ENCODE measurements at places on chromosomes 13 and 19. TPM values are rescaled to one million over a fixed set of nuclear protein-coding genes. Genes with fewer than 3 reads are reported as not detected.

The JAK3 gene
- total RNA-seq: 10.5 TPM

The MYDGF gene
- 61.4 TPM for total RNA-seq

The KIR2DL1 gene
- total RNA-seq: not detected

The CXCL17 gene
- not detected for total RNA-seq

DNA sequence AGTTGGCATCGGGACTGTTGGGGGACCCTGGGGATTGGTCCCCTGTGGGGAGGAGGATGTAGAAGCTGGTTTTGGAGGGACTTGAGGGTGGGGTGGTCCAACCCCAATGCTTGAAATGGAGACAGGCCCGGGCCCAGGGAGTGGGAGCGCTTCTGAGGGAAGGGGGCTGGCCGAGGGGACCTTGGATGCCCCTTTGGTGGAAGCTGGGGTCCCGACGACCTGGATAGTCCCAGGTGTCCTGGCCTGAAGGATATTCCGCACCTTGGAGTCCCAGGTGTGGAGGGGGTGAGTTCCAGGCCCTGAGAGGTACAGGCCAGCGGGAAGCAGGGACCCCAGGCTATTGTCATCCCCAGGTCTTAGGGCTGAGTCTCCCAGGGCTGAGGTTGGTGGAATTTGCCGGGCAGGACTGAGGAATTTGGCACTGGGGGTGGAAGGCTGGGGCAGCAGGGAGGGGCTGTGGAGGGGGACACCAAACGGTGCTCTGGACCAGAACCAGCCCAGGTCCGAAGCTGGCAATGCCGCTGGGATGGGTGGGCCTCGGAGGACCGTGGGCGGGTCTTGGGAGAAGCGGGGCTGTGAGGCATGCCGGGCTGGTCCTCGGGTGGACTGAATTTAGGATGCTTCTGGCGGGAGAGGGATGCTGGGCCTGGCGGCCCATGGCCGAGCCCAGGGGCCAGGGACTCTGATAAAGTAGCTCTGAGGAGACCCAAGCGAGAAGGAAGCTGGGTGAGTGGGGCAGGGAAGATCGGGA is 1.8 kb downstream of the HDGFL2 start:
- H3K4me3 ChIP-seq: no peak overlapping the region
- no peak overlapping the region for H3K27ac ChIP-seq
- H3K4me1 ChIP-seq: peaks cover 21% of the 10 kb centered on the region
- H3K36me3 ChIP-seq: no peaks in the 10 kb centered on the region
- DNase-seq: no peak

DNA sequence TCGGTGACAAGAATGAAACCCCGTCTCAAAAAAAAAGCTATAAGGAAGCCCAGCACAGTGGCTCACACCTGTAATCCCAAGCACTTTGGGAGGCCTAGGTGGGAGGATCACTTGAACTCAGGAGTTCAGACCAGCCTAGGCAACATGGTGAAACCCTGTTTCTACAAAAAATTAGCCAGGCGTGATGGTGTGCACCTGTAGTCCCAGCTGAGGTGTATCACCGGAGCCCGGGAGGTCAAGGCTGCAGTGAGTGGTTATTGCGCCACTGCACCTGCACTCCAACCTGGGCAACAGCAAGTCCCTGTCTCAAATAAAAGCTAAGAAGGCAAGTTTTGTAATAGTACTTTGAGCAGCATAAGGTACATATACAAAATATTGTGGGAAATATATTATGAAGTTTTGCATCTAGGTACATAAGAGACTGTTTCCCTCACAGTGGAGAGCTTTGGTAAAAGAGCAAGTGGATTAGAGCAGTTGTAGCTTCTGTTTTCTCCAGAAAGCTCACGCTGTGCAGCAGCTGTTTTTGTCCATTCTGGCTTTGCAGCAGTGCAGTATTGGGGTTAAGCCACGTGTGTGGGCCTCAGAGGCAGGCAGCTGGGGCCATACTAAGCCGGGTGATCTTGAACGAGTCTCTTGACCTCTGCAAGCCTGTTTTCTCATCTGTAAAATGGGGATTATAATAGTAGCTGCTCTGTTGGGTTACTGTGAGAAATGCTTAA is 35.4 kb downstream of the ARHGAP35 start:
- H3K27ac ChIP-seq: no peak overlapping the region
- H3K4me3 ChIP-seq: no peak overlapping the region
- H3K27me3 ChIP-seq: no peaks in the 10 kb centered on the region
- H3K36me3 ChIP-seq: no peaks in the 10 kb centered on the region
- H3K4me1 ChIP-seq: peaks cover 9% of the 10 kb centered on the region

DNA sequence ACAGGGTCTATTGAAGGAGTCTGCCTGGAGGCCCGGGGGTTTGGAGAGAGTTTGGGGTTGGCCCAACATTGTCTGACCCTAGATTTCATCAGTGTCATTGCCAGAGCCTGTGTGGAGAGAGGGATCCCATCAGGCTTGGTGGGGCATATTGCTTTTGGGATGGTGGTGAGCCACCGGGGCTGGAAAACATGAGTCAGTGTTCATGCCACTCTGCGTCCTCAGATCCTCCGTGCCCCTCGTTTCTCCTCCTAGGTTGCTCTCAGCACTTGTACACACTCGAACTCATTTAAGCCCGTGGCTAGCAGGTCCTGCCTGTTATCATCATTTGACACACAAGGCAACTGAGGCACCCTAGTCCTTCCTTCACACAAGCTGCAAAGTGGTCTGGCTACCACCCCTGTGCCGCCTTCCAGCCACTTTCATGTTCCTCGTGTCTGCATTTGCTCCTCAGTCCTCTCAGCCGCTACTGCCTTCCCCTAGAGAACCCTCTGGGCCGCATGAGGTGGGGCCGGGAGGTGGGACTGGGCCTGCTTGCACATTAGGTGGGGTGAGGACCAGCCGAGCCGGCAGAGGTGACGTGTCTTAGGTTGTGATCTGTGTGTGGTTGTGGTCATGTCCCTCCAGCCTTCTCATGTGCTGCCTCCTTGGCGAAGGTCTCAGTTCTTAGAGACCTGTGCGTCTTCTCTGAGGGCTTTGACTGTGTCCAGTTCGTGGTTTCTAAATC is 3.6 kb downstream of the NACC1 start:
- no peak for DNase-seq
- H3K27me3 ChIP-seq: no peaks in the 10 kb centered on the region
- H3K36me3 ChIP-seq: no peaks in the 10 kb centered on the region
- no peak overlapping the region for H3K27ac ChIP-seq

DNA sequence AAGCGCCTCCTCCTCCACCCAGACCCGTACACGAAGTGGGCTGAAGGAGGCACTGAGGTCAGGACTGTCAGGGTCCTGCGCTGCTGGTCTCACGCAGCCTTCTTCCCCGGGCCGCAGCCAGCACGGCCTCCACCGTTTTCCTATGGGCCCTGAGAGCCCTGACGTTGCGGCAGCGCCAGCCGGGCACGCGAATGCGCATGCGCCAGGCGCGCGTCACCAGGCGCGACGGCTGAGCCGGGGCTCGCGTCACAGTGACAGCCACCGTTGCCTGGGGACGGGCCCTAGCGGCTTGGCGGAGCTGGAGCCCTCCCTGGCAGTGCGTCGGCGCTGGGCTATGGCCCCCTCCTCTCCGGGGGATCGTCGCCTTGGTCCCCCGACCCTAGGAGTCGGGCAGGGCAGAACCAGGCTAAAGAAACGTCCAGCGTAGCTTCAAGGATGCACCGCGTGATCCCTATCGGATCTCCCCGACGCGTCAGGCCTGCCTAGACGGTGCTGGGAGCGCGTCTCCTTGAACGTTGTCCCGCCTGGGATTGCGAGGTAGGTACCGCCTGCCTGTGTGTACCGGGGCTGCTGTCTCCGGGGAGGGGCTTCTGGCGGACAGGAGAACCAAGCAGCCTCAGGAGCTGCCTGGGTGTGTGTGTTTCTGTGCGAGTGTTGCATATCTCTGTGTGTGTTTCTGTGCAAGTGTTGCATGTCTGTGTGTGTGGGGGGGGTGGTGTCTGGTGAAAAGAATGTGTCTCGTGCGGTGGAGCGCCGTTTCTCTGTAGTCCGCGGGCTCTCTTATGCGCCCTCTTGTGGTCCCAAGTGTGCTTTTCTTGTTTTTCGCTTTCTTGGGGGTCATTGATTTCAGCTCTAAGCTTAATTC is 43.2 kb downstream of the ZNF571 start:
- peak; percentile 89 for DNase-seq
- H3K4me1 ChIP-seq: no peaks in the 10 kb centered on the region
- H3K27me3 ChIP-seq: no peaks in the 10 kb centered on the region
- H3K36me3 ChIP-seq: no peaks in the 10 kb centered on the region
- H3K27ac ChIP-seq: peak overlapping the region; percentile 68

- no peak for DNase-seq
- H3K4me1 ChIP-seq: no peaks in the 10 kb centered on the region
- no peak overlapping the region for H3K27ac ChIP-seq
- H3K36me3 ChIP-seq: no peaks in the 10 kb centered on the region
- no peaks in the 10 kb centered on the region for H3K27me3 ChIP-seq
Observed at GRCh38 chr19:4660993-4661392, 9.1 kb downstream of the MYDGF start.

- no peak for DNase-seq
- H3K36me3 ChIP-seq: no peaks in the 10 kb centered on the region
- H3K27ac ChIP-seq: no peak overlapping the region
- no peaks in the 10 kb centered on the region for H3K4me1 ChIP-seq
- H3K27me3 ChIP-seq: no peaks in the 10 kb centered on the region
Observed at GRCh38 chr13:24906268-24906667, 142.3 kb downstream of the RNF17 start.

DNA sequence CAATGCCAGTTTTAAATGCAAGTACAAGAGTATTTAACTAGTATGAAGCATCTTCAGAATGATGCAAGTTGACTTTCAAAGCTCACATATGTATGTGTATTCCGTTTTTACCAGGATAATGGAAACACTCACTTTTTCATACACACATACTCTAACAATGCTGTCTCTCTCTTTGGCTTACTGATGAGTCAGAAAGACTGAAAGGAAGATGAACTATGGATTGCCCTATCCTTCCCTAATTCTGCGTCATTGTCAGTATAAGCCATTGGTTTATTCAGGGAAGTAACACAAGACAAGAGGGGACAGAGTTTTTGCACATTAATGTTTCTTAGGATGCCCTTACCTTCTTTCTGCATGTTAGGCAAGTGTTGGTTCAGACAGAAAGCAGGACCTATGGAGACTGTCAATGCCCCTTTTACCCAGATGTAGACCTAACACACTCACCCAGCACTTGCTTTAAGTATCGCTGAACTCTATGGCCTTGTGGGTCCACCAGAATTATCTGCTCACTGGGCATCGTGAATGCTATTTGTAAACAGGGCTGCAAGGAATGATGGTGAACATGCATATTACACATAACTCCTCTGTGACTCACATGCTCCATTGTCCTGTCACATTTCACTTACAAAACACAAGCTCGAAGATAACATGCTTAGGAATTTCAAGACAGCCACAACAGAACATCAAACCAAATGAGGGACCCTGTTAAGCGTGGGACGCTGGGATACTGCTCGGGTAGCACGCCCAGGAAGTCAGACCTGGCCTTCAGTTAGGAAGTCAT is 10.0 kb upstream of the OXGR1 start:
- H3K4me1 ChIP-seq: no peaks in the 10 kb centered on the region
- no peak overlapping the region for H3K4me3 ChIP-seq
- no peaks in the 10 kb centered on the region for H3K27me3 ChIP-seq

DNA sequence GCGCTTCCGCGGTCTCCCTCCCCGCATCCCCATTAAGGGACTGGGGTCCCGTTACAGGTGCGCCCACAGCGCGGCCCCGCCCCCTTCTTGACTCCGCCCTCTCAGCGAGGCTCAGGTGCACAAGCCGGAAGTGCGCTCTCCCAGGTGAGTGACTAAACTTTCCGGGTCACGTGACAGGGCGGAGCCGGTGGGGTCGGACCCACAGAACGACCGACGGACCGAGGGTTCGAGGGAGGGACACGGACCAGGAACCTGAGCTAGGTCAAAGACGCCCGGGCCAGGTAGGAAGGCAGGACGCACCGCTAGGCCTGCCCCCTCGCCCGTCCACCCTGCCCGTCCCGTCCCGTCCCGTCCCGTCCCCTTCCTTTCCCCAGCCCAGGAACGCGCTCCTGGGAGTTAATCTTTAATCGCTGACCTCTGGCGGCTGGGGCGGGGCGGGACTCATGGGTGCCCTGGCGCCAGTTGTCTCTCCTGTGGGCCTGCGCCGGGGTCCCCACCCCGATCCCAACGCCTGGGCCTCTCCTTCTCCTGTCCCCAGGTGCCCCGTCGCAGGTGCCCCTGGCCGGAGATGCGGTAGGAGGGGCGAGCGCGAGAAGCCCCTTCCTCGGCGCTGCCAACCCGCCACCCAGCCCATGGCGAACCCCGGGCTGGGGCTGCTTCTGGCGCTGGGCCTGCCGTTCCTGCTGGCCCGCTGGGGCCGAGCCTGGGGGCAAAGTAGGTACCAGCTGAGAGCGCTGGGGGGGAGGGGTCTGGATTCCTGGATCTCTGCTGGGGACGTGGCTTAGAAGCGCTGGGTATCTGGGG is at the start of gene CRB3:
Gene CRB3, plus strand, starts transcription at position 202 of the 804 bp plus-strand sequence. Its CDS starts 431 bp downstream, at position 633.
- H3K27ac ChIP-seq: no peak within 1 kb of the TSS
- no peaks in the 10 kb centered on the region for H3K36me3 ChIP-seq
- H3K4me1 ChIP-seq: peaks cover 3% of the 10 kb centered on the region
- peak; percentile 37 for DNase-seq
- H3K27me3 ChIP-seq: no peaks in the 10 kb centered on the region
